ENCODE measurements at places on chromosomes 4 and X. TPM values are rescaled to one million over a fixed set of nuclear protein-coding genes. Genes with fewer than 3 reads are reported as not detected.

- no peak for DNase-seq
Observed at GRCh38 chr4:113824396-113824795, 62.9 kb upstream of the CAMK2D start.

DNA sequence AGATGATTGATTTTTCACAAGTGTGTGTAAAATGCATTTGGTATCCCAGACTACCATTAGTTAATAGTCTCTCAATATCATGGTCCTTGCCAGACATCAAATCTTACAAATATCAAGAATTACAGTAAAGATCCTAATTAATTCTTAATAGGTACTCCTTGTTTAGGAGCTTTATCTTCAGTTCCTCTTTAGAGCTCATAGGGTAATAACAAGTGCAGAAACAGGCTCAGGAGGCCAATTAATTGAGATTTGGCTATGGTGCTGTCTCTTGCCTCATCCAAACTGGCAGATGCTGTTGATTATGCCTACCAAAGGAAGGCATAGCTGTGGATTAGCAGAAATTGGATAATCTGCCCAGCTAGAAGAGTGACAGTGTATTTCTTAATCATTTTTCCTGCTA, 6.9 kb downstream of the MTMR1 start:
- DNase-seq, result no peak

- no peak for DNase-seq
Observed at GRCh38 chr4:13670456-13671160, 43.1 kb upstream of the BOD1L1 start.

DNA sequence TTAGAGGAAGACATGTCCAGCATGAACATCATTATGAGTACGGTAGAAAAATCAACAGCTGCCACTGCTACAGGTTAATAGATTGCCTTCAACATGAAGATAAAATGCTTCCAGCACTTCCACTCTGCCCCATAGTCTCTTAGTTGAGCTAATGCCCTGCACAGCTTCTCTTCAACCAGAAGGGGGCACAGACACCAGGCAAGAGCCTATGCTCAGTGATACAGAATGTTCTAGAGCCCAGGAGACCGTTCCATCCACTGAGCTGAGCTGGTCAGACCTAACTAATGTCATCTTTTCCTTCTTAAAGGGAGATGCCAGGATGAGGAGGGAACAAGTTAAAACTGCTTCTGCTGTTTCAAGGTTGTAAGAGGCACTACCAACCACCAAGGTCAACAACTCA, 42.2 kb downstream of the SMIM10L2A start:
- DNase-seq, result no peak

GRCh38 chr4:108172231-108172752, 3.6 kb upstream of the LEF1 start:
- DNase-seq, result peak; percentile 67

- DNase-seq, result peak; percentile 81
Observed at GRCh38 chrX:154373340-154374306, 811 bp downstream of the FLNA start.

DNA sequence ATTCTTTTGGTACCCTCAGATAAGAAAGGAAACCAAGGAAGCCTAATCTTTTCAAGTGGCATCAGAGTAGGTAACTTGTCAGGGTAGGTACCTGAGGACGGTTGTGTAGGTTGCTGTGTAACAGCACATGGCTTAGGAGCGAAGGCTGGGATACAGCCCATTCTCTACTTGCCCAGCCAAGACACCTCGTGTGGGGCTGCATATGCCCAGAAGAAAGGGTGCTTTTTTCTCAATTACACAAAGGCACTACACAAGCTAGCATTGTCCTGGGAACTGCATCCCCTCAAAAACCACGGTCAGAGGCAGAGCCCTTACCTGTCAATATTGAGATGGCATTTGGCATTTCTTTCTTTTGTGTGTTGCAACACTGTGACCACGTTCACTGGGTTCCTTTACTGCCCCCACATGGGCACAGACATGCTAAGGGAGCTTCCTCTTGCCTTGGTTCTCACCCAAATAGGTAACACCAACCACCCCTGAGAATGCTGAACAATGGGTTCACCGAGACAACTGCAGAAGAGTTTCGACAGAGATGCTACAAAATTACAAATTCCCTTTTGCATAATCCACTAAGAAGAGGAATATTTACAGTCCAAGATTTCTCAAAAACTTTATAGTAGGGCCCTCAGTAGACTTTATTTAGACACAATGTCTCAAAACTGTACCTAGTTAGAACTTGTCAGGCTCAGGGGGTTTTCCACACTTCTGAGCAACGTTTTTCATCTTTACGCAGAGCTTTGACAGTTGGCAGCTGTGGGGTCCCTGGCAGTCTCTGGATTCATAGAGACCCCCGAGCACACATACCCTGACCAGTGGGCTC, 35.8 kb upstream of the TNIP3 start:
- DNase-seq, result no peak

RASL11B gene
- total RNA-seq, result 2.2 TPM

SCML2 gene
- 0.81 TPM for total RNA-seq

GRPR gene
- total RNA-seq, result not detected

MAGEA9B gene
- not detected for total RNA-seq

All from upper lobe of right lung (tissue), 1 donor.